ENCODE measurements at places on chromosomes 13 and 19. TPM values are rescaled to one million over a fixed set of nuclear protein-coding genes. Genes with fewer than 3 reads are reported as not detected.

Gene ERF
- 64.5 TPM for total RNA-seq

DNA sequence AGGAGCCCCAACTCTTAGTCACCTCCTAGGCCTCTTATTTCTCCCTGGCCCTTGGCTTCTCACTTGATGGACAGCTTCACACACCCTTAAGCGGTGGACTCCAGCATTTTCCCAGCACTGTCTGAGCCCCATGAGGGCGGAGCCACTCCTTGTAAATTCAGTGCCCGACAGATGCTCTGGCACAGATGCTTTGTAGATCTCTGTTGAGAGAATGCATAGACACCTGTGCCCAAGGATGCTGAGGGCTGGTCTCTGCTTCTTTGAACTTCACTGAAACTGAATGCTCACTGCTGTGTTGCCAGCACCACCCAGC, 3.3 kb downstream of the SYCN start:
- DNase-seq: no peak
- H3K27me3 ChIP-seq: peaks cover 48% of the 10 kb centered on the region
- peaks cover 6% of the 10 kb centered on the region for H3K4me1 ChIP-seq
- H3K36me3 ChIP-seq: peaks cover 1% of the 10 kb centered on the region
- no peak overlapping the region for H3K27ac ChIP-seq

GRCh38 chr19:29193155-29193554, 19.8 kb downstream of the UQCRFS1 start:
- DNase-seq: no peak
- H3K27ac ChIP-seq: no peak overlapping the region
- no peaks in the 10 kb centered on the region for H3K36me3 ChIP-seq
- no peak overlapping the region for H3K4me3 ChIP-seq
- H3K27me3 ChIP-seq: no peaks in the 10 kb centered on the region

DNA sequence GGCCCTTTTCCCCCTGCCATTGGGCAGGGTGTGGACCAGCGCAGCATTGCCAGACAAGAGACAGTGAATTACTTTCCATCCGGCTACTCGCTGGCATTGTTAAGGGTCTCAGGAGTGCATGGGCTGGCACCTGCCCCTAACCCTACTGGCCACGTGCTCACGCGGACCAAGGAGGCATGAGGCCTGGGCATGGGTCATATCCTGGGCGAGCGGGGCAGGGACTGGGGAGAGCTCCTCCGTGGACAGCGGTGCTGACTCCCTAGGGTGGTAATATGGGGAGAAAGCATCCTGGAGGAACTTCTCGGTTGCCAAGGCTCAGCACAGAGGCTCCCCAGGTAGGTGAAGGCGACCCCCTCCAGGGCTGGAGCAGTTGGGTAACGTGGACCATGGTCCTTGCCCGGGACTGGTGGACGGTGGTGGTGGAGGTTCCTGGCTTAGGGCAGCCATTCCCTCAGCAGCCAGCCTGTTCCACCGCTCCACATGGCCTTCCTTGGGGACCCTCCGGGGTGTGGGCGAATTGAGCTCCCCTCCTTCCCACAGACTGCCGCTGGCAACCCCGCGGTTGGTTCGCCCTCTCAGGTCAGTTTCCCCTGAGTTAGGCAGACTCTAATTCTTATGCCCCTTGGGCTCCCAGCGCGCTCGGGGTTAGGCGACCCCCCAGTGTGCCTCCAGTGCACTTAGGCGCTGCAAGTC, 465.1 kb downstream of the SLITRK5 start:
- no peak overlapping the region for H3K4me3 ChIP-seq
- no peak overlapping the region for H3K27ac ChIP-seq
- H3K36me3 ChIP-seq: no peaks in the 10 kb centered on the region
- no peak for DNase-seq
- no peaks in the 10 kb centered on the region for H3K27me3 ChIP-seq

Gene TMPRSS9
- total RNA-seq: 0.15 TPM

DNA sequence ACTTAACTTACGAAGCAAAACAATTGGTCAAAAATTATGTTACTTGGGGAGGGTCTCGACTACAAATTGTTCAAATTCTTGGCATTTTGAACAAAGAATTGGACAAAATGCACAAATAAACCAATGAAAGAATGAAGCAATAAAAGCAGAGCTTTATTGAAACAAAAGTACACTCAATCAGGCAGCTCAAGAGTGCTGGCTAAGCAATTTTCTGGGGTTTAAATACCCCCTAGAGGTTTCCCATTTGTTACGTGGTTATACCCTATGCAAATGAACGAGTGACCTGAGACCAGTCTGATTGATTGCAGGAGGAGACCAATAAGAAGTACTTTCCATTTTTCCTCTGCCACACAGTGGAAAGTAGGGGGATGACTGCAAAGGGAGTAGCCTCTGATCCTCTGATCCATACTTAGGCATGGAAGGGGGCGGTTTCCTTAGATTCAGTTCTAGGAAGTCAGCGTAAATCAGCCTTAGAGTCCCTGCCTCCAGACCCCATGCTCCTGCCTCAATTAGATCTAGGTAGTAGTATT, 228.6 kb downstream of the EFNB2 start:
- H3K27me3 ChIP-seq: no peaks in the 10 kb centered on the region
- no peak for DNase-seq
- no peak overlapping the region for H3K4me3 ChIP-seq

- no peak for DNase-seq
- H3K27ac ChIP-seq: no peak overlapping the region
- no peaks in the 10 kb centered on the region for H3K27me3 ChIP-seq
- peaks cover 16% of the 10 kb centered on the region for H3K4me1 ChIP-seq
- no peak overlapping the region for H3K4me3 ChIP-seq
Measured at GRCh38 chr13:66926200-66926850, 303.8 kb downstream of the PCDH9 start.

Gene NLRP5
- total RNA-seq: not detected

- H3K4me1 ChIP-seq: peaks cover 11% of the 10 kb centered on the region
- peak overlapping the region; percentile 92 for H3K27ac ChIP-seq
- no peaks in the 10 kb centered on the region for H3K27me3 ChIP-seq
- DNase-seq: peak; percentile 95
- peaks cover 7% of the 10 kb centered on the region for H3K36me3 ChIP-seq
- peak overlapping the region; percentile 94 for H3K4me3 ChIP-seq
Measured at GRCh38 chr19:37691881-37692504, 27.6 kb downstream of the ZNF607 start.

DNA sequence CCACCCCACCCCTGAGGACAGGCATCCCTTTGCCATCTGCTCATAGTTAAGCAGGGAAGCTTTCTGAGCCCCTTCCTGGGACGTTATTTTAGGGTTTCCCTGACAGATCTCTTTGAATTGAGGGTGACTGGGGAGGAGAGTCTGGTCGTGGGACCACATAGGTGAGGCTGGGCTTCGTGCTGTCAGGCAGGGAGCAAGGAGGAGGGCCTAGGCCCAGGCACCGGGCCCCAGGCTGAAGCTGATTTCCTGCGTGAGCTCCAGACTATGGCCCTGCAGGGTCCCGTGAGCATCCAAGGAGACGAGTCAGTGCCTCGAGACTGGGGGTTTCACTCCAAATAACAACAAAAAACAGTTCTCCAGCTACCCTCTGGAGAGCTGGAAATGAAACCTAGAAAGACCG, 60.4 kb downstream of the MYO9B start:
- peaks cover 32% of the 10 kb centered on the region for H3K4me1 ChIP-seq
- H3K27me3 ChIP-seq: no peaks in the 10 kb centered on the region
- H3K27ac ChIP-seq: peak overlapping the region; percentile 100
- H3K4me3 ChIP-seq: no peak overlapping the region
- H3K36me3 ChIP-seq: peaks cover 1% of the 10 kb centered on the region

Gene FXYD7
- total RNA-seq: not detected

Gene FIZ1
- total RNA-seq: 11.3 TPM

DNA sequence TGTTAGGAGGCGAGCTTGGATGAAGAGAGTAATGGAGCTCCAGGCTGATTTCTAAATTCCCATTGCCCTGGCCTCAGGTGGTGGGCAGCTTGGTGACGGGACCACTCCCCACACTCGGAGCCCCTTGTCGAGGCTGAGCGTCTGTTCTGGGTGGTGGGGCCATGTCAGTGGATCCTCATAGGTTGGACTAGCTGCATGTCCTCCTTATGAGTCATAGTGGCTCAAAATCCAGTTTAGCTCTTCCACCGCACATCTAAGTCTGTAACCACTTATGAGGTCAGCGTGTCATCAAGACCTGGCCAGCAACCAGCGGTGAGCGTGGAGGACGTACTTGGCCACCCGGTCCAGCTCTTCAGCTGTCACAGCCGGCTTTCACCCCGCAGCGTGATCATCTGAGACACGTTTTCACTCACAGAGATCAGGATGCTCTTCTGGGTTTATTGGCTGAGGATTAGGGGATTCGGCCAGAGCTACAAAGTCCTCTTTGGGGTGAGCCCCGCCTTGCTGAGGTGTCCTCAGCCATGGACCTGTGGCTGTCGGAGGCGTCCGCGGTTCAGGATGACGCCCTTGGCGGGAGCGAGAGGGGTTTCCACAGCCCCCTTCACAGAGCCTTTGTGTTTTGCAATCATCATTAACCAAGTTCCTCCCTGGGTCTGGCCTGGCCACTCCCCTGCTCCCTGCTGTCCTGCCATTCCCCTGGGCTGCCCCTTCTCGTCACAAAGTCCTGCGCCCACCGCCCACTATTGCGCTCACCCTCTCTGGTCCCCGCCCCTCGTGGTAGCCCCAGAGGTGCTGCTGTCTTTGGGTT, 41.9 kb downstream of the ADPRHL1 start:
- H3K27me3 ChIP-seq: no peaks in the 10 kb centered on the region
- H3K4me1 ChIP-seq: peaks cover 66% of the 10 kb centered on the region
- peak overlapping the region; percentile 99 for H3K27ac ChIP-seq
- peak; percentile 56 for DNase-seq
- peak overlapping the region; percentile 51 for H3K4me3 ChIP-seq

- H3K36me3 ChIP-seq: peaks cover 1% of the 10 kb centered on the region
- no peak overlapping the region for H3K4me3 ChIP-seq
- H3K27me3 ChIP-seq: no peaks in the 10 kb centered on the region
- no peak for DNase-seq
- peaks cover 20% of the 10 kb centered on the region for H3K4me1 ChIP-seq
Measured at GRCh38 chr19:17300992-17301619, 2.1 kb downstream of the ABHD8 start.

Gene ASF1B
- 3.6 TPM for total RNA-seq

GRCh38 chr19:46896076-46896794, 35.4 kb downstream of the ARHGAP35 start:
- H3K4me1 ChIP-seq: peaks cover 59% of the 10 kb centered on the region
- H3K27ac ChIP-seq: no peak overlapping the region
- no peaks in the 10 kb centered on the region for H3K27me3 ChIP-seq
- no peaks in the 10 kb centered on the region for H3K36me3 ChIP-seq

Gene FCHO1
- 0.49 TPM for total RNA-seq

GRCh38 chr13:75442736-75443234, 39.2 kb downstream of the TBC1D4 start:
- no peak overlapping the region for H3K27ac ChIP-seq
- peaks cover 25% of the 10 kb centered on the region for H3K4me1 ChIP-seq
- no peak for DNase-seq
- no peak overlapping the region for H3K4me3 ChIP-seq
- no peaks in the 10 kb centered on the region for H3K36me3 ChIP-seq

GRCh38 chr19:13459351-13459750, 46.9 kb downstream of the CACNA1A start:
- no peak overlapping the region for H3K27ac ChIP-seq
- peaks cover 20% of the 10 kb centered on the region for H3K27me3 ChIP-seq
- H3K4me1 ChIP-seq: no peaks in the 10 kb centered on the region
- H3K36me3 ChIP-seq: no peaks in the 10 kb centered on the region
- no peak overlapping the region for H3K4me3 ChIP-seq

GRCh38 chr19:40576151-40576584, 505 bp upstream of the SHKBP1 start:
- H3K36me3 ChIP-seq: peaks cover 7% of the 10 kb centered on the region
- H3K4me3 ChIP-seq: peak overlapping the region; percentile 88
- DNase-seq: no peak
- peaks cover 15% of the 10 kb centered on the region for H3K4me1 ChIP-seq
- H3K27ac ChIP-seq: no peak overlapping the region
- H3K27me3 ChIP-seq: no peaks in the 10 kb centered on the region

Gene IGFL2
- total RNA-seq: 0.55 TPM

DNA sequence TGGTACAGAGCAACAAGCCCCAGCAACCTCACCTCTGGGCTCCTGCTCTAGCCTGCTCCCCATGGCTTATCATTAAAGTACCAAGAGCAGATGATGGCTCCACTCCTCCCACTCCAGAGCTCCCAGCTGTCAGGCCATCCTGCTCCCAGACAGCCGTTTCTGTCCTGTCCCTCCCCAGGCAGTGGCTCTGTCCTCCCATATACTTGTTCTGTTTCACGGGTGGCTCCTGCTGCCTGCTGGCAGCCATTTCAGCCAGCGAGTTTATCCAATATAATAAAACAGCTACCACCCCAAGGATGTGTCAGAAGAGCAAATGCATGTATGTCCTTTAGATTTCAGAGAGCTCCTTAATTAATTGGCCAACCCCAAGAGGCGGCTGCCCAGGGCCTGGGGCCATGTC, 79.4 kb upstream of the VSTM2B start:
- no peaks in the 10 kb centered on the region for H3K36me3 ChIP-seq
- H3K4me3 ChIP-seq: no peak overlapping the region
- no peaks in the 10 kb centered on the region for H3K4me1 ChIP-seq
- no peaks in the 10 kb centered on the region for H3K27me3 ChIP-seq
- no peak for DNase-seq
- H3K27ac ChIP-seq: no peak overlapping the region

GRCh38 chr13:33172400-33172799, 113.2 kb downstream of the STARD13 start:
- DNase-seq: no peak
- no peaks in the 10 kb centered on the region for H3K27me3 ChIP-seq
- peak overlapping the region; percentile 2 for H3K4me3 ChIP-seq
- H3K36me3 ChIP-seq: no peaks in the 10 kb centered on the region
- peak overlapping the region; percentile 97 for H3K27ac ChIP-seq
- peaks cover 96% of the 10 kb centered on the region for H3K4me1 ChIP-seq

GRCh38 chr19:18993115-18993514, 40.2 kb downstream of the SUGP2 start:
- H3K36me3 ChIP-seq: peaks cover 24% of the 10 kb centered on the region
- H3K4me1 ChIP-seq: peaks cover 13% of the 10 kb centered on the region
- no peak for DNase-seq
- H3K27me3 ChIP-seq: no peaks in the 10 kb centered on the region
- no peak overlapping the region for H3K4me3 ChIP-seq

Gene EXOC3L2
- 0.37 TPM for total RNA-seq

GRCh38 chr13:96667294-96668018, 326.8 kb downstream of the OXGR1 start:
- H3K27me3 ChIP-seq: no peaks in the 10 kb centered on the region
- no peak overlapping the region for H3K27ac ChIP-seq
- no peaks in the 10 kb centered on the region for H3K36me3 ChIP-seq
- no peak for DNase-seq
- no peak overlapping the region for H3K4me3 ChIP-seq

Gene KLHL1
- not detected for total RNA-seq

DNA sequence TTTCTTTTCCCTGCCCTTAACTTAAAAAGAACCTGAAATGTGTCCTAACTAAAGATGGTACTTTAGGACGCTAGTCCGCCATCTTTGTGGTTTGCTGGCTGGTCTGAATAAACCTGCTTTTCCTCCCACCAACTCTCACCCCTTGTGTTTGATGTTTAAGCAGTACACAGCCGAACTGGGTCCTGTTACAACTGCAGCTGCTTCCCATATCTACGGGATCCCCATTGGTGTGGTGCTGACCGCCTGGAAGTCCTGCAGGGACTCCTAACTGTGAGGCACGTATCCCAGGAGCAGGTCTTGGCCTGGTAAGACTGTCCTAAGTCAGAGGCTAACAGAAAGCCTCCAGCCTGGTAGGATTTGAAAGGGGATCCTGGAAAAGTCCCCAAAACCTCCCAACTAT, 40.9 kb upstream of the VSTM2B start:
- no peak overlapping the region for H3K4me3 ChIP-seq
- no peaks in the 10 kb centered on the region for H3K36me3 ChIP-seq
- H3K27me3 ChIP-seq: peaks cover 1% of the 10 kb centered on the region
- no peak for DNase-seq
- no peak overlapping the region for H3K27ac ChIP-seq
